H4 (cell line): ENCODE measurements at places on chromosomes 5 and 9. TPM values are rescaled to one million over a fixed set of nuclear protein-coding genes. Genes with fewer than 3 reads are reported as not detected.

The BRINP1 gene
- not detected in 2 replicates for total RNA-seq

The TARS1 gene
- total RNA-seq, result 307 and 380 TPM in 2 replicates

The SLC36A3 gene
- not detected in 2 replicates for total RNA-seq

The HACD4 gene
- not detected in 2 replicates for total RNA-seq

The SLC46A2 gene
- not detected in 2 replicates for total RNA-seq

The C8G gene
- total RNA-seq, result not detected in 2 replicates

The LHX3 gene
- not detected in 2 replicates for total RNA-seq

The BNC2 gene
- 1.2 and 2.7 TPM in 2 replicates for total RNA-seq

The MCC gene
- total RNA-seq, result 7.9 and 8.8 TPM in 2 replicates

The GPR21 gene
- total RNA-seq, result not detected in 2 replicates

The TTLL11 gene
- total RNA-seq, result 1.2 and 2.0 TPM in 2 replicates

The TRPM6 gene
- total RNA-seq, result 0.12 and 0.29 TPM in 2 replicates

The PRR16 gene
- total RNA-seq, result 2.7 and 4.5 TPM in 2 replicates

The CD72 gene
- 0.53 and 1.2 TPM in 2 replicates for total RNA-seq

The ANKRD31 gene
- total RNA-seq, result 0.14 and 0.33 TPM in 2 replicates

The NUTM2G gene
- not detected in 2 replicates for total RNA-seq

The ADAMTSL2 gene
- not detected in 2 replicates for total RNA-seq

The TAL2 gene
- 0.15 TPM in 1 of 2 replicates, not detected in the other for total RNA-seq

The GRIN3A gene
- 0.04 TPM in 1 of 2 replicates, not detected in the other for total RNA-seq

The SLC4A9 gene
- total RNA-seq, result not detected in 2 replicates

The DDX4 gene
- total RNA-seq, result not detected in 2 replicates

The FOXD4 gene
- 1.2 TPM in 1 of 2 replicates, not detected in the other for total RNA-seq

The SPINK5 gene
- 0.10 TPM in 1 of 2 replicates, not detected in the other for total RNA-seq

The NTRK2 gene
- total RNA-seq, result 0.10 and 0.39 TPM in 2 replicates

The FBP2 gene
- 0.17 and 0.41 TPM in 2 replicates for total RNA-seq

The PLAC8L1 gene
- total RNA-seq, result not detected in 2 replicates

The UAP1L1 gene
- total RNA-seq, result 6.6 and 7.4 TPM in 2 replicates

The OBP2B gene
- not detected in 2 replicates for total RNA-seq

The SH3GL2 gene
- 0.02 TPM in 1 of 2 replicates, not detected in the other for total RNA-seq

The PCDHB16 gene
- total RNA-seq, result 3.3 and 3.7 TPM in 2 replicates

The RPL35 gene
- 2,412 and 2,808 TPM in 2 replicates for total RNA-seq

The RGS14 gene
- total RNA-seq, result 26.2 and 28.1 TPM in 2 replicates

The SH2D3C gene
- 0.12 and 0.23 TPM in 2 replicates for total RNA-seq

The C5orf58 gene
- total RNA-seq, result not detected in 2 replicates

The ADAMTS6 gene
- 1.7 and 2.1 TPM in 2 replicates for total RNA-seq

The SPZ1 gene
- total RNA-seq, result not detected in 2 replicates

The ZNF454 gene
- total RNA-seq, result 0.72 TPM in 1 of 2 replicates, not detected in the other

The TMEM38B gene
- 33.1 and 34.0 TPM in 2 replicates for total RNA-seq

The CAPSL gene
- not detected in 2 replicates for total RNA-seq

The ST8SIA4 gene
- 28.9 and 29.0 TPM in 2 replicates for total RNA-seq

The DIPK1B gene
- 3.8 and 6.1 TPM in 2 replicates for total RNA-seq

The EIF4E1B gene
- not detected in 2 replicates for total RNA-seq

The JAK2 gene
- total RNA-seq, result 0.41 and 1.2 TPM in 2 replicates
